Cortex of kidney (tissue), 1 donor: ENCODE measurements at places on chromosomes 11 and 22.

DNA sequence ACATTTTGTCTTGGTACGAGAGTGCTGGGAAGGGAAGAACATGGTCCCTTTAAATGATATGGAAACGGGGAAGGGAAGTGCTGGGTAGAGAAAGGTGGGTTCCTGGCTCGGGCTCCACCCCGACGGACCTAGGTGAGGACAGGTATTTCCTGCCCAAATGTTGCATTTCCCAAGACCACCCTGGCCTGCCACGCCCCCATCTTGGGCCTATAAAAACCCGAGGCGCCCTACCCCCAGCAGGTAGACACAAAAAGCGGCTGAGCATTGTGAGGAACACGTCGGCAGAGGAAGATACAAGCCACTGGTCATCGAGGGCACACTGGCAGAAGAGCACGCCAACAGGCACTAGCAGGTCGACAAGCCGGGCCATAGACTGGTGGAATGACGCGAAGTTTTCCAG lies 99.4 kb downstream of the AASDHPPT start:
- DNase-seq: no peak

DNA sequence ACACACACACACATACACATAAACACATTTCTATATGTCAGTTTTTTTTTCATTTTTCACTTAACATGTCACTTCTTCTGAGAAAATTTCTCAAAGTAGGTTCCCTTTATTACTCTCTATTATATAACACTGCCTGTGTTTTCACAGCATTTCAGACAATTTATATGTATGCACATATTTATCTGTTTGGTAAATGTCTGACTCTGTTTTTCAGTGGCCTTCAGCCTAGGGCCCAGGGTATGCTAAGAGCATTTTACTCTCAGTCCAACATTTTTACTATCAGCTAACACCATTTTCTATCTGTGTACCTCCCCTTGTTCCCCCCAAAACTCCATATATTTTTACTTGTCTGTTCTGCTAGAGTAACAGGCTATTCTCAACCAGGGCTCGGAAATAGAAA lies 92.3 kb downstream of the ANO3 start:
- no peak for DNase-seq

DNA sequence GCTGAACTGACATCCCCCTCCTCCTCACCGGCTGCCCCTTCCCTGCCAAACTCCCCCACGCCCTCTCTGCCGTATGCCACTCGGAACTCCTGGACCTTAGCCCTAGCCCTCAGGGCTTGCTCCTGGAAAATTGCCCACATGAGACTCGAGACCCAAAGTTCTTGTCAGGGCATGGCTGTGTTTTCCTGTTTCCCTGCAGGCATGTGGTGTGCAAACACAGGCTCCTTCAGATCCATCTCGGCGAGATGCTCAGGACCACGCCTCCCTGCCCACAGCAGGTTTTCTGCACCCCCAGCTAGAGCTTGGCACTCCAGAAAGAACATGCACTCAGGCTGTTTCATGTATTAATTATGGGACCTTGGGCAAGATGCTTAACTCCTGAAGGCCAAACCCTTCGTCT lies 1480.4 kb downstream of the BRD1 start:
- no peak for DNase-seq

DNA sequence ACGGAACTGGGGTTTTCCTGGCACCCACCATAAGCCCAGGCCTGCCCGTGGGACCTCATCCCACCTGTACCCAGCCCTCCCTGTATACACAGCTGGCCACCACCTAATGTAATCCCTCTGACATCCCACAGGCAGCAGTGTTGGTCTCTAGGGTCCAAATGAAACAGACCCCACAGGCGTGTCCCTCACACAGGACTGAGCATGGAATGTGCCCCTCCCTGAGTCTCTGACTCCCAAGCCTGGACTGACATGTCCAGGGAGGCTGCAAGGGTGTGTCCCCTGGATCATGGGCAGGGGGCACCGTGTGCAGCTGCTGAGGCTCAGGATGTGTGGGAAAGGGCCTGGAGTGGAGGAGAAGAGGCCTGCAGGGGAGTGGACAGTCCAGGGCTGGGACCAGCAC lies 50.6 kb upstream of the PPARA start:
- DNase-seq: no peak

DNA sequence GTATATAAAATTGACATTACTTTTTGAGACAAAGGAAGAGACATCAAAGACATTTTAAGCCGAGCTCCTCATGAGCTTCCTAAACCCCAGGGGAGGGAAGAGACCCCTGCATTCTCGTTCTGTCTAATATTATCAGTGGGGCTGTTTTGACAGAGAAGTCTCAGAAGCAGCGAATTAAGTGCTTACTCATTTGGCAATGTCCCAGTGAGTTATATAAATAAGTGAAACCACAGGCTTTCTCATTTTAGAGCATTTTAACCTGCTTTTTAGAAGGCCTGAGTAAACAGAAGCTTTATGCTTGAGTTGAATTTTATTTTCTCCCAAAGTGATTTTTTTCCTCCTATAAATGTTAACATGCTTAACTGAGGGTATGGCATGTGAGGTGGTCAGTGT lies 23.2 kb upstream of the C1QTNF4 start:
- DNase-seq: no peak

DNA sequence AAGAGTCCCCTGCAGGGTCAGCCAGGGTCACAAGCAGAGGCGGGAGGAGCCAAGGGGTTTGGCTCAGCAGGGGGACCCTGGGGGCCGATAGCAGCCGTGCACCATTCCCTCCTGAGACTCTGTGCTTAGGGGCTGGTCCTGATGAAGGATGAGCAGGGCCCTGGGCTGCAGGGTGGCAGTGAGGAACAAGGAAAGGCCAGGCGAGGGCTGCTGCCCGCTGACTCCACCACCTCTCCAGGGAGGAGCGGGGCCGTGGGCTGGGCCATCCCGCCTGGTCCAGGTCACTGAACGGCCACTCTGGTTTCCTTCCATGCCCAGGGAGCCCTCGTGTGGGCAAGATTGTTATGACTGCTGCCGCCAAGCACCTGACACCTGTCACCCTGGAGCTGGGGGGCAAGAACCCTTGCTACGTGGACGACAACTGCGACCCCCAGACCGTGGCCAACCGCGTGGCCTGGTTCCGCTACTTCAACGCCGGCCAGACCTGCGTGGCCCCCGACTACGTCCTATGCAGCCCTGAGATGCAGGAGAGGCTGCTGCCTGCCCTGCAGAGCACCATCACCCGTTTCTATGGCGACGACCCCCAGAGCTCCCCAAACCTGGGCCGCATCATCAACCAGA lies 9.2 kb upstream of the NDUFS8 start:
- no peak for DNase-seq

- DNase-seq: no peak
These were observed 9.3 kb upstream of the TYR start for GRCh38 chr11:89168396-89168795.

DNA sequence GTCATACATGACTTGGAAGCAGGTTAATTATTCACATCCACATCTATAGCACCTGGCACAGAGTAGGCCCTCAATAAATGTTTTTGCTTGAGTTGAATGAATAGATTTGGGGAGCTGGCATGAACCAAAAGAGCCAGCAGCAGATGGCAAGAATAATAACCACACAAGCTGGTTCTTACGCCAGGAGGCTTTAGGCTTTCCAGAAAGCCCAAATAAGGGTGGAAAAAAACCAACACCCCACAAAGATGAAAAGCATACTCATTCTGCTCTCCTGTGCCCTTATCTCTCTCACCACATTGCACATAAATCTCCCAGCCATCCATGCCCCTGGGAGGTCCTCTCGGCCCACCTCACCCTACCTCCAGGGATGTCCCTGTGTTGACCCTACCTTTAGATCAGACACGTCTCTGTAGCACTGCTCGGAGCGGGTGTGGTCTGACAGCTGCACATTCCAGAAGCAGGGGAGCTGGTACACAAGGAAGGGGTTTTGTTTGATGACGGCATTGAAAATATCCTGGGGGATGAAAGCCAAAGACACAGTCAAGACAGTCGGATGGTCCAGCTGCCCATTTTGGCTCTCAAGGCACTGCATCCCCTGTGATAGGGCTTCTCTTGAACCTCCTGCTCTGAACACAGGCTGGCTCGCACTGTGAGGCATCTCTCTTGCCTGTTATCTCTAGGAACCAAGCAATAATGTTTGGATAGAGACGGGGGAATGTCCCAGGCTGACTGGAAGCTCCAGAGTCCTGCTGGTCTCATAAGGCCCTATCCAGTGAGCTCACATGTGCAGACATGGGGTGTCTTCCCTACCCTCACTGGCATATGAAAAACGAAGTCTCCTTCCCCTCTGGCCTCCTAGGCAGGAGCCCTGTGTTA lies 323.6 kb upstream of the SYN3 start:
- no peak for DNase-seq
